Germinal center (tissue), 1 donor: ENCODE measurements at places on chromosomes 7 and 10.

DNA sequence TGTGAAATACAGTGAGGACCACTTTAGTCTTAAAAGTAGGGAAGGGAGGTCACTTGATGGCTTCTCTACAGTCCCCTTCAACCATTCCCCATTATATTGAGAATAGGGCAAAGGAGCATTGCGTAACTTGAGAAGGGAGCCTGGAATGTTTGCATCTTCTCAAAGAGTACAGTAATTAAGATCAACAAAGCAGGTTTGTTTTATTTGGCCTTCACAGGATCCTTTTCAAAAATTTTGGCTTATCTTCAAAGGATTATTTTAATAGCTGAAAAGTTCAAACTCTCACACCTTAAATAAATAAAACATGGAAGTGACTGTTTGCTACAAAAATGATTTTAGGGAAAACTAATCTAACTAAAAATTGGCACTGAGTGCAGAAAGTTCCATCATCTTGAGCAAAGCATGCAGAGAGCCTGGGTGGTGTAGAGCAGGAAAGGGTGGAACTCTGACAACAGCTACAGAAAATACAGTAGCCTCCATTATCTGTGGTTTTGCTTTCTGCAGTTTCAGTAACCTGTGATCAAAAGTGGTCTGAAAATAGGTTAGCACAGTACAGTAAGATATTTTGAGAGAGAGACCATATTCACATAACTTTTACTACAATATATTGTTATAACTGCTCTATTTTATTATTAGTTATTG lies 214.0 kb downstream of the MDFIC start:
- DNase-seq = no peak

GRCh38 chr10:112394475-112394875 lies 20.6 kb downstream of the ACSL5 start:
- no peak for DNase-seq

- peak; percentile 43 for DNase-seq
These were observed 744 bp downstream of the CREM start for GRCh38 chr10:35127289-35127891.

DNA sequence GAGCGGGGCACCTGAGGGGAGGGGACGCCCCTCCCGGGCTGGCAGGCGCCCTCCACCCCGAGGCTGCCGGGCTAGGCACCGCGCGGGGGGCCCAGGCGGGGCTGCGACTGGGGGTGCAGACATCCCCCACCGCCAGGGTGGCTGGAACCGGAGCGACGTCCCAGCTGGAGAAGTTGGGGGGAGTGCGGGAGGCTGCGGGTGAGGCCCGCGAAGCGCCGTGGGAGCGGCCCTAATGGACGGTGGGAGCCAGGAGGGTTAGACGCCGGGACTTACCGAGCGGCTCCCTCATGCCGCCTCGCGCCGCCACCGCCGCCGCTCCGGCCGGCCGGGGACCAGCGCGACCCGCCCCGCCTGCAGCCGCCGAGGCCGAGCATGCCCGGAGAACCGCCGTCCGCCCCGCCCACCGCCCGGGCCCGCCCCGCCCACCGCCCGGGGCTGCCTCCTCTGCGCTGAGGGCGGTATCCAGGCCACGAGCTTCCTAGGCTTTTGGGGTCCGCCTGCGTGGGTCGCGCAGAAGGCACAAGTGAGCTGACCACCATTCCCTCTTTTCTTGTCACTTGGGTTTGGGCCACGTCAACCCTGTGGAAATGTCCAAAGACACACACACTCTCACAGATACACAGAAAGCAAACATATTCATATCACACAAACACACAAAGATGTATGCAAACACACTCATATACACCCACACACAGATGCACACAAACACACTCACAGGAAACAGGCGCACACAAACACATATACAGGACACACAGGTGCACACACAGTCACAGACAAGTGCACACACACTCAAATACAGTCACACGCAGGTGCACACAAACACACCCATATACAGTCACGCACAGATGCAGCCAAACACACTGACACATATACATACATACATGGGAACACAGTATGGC lies at the start of gene JCAD:
Gene JCAD (minus strand): TSS at position 378 of the 899 bp plus-strand sequence. CDS start 11,774 bp downstream, outside the sequence.
- peak; percentile 64 for DNase-seq

- no peak for DNase-seq
These were observed 578.5 kb downstream of the SDK1 start for GRCh38 chr7:3879355-3880075.

- DNase-seq = no peak
These were observed 116.1 kb downstream of the FAM53B start for GRCh38 chr10:124627866-124628675.

DNA sequence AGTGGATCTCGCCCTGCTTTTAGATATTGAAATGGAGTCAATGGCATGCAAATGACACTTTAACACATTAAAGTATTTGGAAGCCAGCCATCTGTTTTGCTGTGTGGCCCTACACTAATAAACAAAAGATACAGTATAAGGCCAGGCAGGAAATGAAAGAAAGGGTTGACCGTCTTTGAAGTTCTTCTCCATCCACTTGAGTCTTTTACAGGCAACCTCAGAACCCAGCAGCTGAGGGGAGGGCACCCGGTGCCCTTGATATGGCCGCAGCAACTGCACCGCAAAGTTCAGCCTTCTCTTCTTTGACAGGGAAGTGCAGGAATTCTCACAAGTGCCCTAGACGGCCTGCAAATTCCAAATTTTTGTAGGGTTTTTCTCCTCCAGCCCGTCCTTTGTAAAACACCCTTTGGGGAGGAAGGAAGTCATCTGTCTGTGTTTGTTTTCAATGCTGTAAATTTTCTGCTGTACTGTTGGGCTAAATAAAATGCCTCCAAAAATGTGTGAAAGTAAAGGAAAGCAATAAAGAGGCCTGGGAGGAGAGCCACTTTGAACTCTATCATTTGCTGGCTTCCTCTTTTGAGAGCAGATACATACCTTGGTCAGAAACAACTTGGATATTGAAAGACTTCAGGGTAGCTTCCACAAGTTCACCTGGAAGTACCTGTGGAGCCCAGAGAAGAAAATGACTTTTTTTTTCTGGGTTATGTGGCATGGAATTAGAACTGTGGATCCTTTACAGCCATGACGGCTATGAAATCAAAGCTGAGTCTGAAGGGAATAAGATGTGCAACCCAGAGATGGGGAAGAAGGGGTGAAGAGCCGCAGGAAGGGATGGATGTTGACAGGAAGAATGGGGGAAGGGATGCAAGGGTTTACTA lies 3.6 kb downstream of the HOXA1 start:
- DNase-seq = no peak

GRCh38 chr10:20088061-20088701 lies 271.9 kb downstream of the PLXDC2 start:
- no peak for DNase-seq

GRCh38 chr10:78543749-78544362 lies 510.2 kb downstream of the RPS24 start:
- no peak for DNase-seq

GRCh38 chr7:98619450-98620321 lies 2.6 kb downstream of the NPTX2 start:
- no peak for DNase-seq

DNA sequence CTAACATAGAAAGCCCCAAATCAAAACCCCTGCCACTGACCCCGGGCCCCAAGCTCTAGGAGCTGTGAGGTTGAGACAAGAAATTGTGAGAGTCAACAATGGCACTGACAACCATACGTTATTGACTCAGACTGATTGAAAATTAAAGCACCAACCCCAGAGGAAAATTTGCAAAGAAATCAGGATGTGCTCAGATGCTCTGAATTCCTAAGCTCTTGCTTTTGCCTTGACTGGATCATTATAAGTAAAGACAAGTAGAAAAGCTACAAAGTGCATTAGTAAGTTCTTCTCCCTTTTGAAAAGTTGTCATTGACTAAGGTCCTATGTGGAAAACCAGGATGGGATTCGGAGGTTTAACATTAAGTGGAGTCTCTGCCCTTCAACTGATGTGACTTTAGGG lies 130.2 kb downstream of the SAMD9 start:
- no peak for DNase-seq

GRCh38 chr7:104111271-104111670 lies 96.5 kb downstream of the ORC5 start:
- DNase-seq = no peak

GRCh38 chr7:52794621-52795020 lies 240.8 kb upstream of the POM121L12 start:
- no peak for DNase-seq

- no peak for DNase-seq
These were observed 625.6 kb downstream of the SUGCT start for GRCh38 chr7:40760293-40760964.

DNA sequence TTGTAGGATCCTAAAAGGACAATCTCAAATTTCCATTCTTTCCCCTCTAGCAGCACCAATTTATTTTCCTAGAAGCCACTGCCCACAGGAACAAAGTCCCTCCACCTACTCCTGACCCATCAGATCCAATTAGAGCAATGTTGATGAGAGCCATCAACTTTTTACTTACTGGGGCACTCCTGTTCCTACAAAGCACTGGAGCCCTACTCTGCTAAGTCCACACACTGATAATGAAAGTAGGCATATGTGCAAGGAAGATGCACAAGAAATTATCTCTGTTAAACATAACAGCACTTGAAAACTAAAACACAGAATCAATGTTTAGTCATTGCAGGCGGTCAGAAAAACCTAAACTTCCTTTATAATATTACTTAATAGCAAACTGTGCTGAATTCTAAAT lies 3.6 kb downstream of the HERPUD2 start:
- no peak for DNase-seq

DNA sequence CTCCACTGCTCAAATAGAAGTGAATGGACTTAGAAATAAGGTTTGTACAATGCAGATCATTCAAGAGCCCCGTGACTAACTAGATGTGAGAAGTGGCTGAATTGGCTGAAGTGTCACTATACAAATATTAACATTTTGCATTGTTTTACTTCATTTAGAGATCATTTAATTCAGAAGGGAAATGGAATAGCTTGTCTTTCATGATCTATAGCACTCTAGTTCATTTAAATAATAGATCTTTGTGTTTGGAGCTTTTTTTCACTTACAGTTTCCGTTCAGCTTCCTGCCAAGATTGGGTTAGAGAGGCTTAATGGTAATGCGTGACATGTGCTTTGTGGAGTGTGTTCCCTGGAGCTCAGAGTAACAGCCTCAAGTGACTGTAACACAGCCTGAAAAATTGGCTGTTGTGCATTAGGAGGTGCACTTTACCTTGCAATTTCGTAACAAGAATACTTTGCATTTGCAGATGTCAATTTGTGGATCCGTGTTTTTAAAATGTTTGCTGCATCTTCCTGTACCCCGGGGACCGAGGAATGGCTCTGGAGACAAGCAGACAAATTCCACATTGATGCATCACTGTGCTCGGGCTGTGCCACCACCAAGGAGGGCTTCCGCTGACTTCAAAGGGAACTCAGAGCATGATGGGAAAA lies 170.3 kb downstream of the NRP1 start:
- no peak for DNase-seq

DNA sequence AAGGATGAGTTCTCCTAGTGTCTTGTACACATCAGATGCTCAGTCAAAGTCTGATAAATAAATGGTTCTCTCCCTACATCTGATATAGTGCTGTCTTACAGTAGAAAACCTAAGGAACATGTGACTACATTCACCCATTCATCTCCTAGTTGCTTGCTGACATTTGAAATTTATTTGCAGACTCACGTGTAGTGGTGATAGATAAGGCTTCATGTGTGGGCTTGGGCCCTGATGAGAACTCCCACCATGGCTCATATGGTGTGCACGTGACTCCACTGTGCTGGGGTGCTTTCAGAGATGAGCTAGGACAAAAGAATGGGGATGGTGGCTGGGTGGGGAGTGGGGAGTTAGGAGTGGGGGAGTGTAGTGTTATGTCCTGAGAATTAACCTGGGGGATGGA lies 287.3 kb downstream of the RPS24 start:
- no peak for DNase-seq

GRCh38 chr7:123351516-123352505 lies 152.0 kb upstream of the SLC13A1 start:
- no peak for DNase-seq

DNA sequence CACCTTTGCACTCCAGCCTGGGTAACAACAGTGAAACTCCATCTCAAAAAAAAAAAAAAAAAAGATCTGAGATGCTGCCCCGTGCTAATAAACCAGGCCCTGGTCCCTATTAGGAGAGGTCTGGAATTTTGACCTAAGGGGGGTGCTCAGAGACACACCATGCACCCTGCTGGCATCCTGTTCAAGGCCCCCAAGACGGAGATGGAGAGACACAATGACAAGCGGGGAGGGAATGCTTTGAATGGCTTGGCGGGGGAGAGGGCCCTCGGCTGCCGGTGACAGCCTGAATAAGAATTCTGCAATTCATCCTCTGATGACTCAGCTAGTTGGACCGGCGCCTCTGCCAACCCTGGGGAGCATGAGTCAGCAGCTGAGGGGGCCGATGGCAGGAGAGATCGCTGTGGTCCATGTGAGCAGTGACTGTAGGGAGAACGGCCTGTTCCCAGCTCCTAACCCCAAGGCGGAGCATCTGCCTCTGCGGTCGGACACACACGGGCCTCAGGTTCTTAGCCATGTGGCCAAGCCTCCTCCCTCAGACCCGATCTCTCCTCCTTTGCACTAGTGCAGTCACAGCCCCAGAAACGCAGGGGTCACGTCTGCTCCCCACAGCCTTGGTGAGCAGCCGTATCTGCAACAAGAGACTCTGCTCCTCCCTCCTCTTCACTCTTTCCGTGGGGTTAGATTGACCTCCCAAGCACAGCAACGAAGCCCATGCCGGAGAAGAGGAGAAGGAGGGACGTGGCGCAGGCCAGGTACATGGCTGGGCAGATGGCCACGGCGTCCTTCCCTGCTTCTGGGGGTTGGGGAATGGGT lies 14.9 kb downstream of the TRIM56 start:
- no peak for DNase-seq

- DNase-seq = no peak
These were observed 171.1 kb downstream of the GRM3 start for GRCh38 chr7:86814661-86815379.

- no peak for DNase-seq
These were observed 695.5 kb downstream of the GRM8 start for GRCh38 chr7:126557271-126557670.

DNA sequence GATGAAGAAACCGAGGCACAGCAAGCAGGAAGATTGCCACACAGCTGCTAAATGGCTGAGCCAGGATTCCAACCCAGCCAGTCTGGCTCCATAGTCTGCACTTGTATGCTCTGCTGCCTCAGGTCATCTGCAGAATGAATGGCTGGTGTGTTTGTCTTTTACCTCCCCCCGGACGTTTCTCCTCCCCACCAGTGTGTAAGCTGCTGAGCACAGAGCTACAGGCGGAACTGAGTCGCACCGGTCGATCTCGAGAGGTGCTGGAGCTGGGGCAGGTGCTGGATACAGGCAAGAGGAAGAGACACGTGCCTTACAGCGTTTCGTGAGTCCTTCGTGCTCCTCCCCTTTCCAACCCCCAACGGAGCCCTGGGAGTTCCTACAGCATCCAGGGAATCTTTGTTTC lies 2.6 kb downstream of the CNPY4 start:
- DNase-seq = no peak

- no peak for DNase-seq
These were observed 302 bp upstream of the EN2 start for GRCh38 chr7:155457544-155458110.

GRCh38 chr10:127009366-127009765 lies 104.1 kb downstream of the DOCK1 start:
- DNase-seq = no peak

DNA sequence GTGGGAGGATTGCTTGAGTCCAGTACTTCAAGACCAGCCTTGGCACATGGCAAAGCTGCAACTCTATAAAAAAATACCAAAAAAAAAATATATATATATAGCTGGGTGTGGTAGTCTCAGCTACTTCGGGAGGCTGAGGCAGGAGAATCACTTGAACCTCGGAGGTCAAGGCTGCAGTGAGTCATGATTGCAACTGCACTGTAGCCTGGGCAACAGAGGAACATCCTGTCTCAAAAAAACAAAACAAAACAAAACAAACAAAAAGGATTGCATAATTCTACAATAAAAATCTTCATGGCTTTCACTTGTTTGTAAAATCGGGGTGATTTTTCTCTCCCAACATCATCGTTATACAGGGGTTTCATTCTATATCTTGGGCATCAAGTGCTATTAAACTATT lies 35.1 kb downstream of the GUSB start:
- DNase-seq = no peak
